ENCODE measurements at places on chromosomes 7 and 10.

GRCh38 chr10:22613011-22613410, 101.4 kb downstream of the PIP4K2A start:
- DNase-seq = no peak

DNA sequence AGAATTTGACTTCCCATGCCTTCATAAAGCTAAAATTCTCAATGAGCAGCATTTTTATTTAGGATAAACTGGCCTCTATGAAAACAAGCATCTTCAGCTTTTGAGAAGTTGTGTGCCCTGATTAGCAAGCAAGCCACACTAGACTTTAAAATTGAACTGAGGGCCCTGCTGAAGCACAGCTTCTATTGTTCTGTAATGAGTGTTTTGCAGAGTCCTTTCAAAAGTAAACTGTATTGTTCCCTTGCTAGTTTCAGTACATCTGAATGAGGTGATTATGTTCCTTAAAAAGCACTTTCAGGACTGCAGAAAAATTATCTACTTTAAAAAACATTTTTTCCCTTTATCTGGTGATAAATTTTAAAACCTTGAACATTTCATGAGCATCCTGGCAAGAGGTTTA, 113.3 kb upstream of the PRPS1L1 start:
- no peak for DNase-seq

DNA sequence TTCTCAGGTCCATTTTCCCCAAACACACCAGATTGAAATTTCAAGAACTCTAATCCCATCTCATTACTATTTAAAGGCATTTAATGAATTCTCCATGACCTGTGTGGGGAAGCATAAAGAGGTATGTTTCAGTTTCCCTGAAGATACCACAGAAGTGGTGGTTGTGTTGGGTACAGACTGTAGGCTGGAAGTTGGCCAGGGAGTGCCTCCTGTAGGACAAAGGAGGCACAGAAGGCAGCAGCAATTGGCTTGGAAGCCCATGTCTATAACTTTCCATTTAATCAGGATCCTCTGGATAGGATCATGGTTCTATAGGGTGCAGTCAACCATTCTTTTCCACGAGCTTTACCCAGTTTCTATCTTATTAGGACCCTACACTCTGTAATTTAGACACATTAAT, 8.6 kb upstream of the BET1 start:
- no peak for DNase-seq

DNA sequence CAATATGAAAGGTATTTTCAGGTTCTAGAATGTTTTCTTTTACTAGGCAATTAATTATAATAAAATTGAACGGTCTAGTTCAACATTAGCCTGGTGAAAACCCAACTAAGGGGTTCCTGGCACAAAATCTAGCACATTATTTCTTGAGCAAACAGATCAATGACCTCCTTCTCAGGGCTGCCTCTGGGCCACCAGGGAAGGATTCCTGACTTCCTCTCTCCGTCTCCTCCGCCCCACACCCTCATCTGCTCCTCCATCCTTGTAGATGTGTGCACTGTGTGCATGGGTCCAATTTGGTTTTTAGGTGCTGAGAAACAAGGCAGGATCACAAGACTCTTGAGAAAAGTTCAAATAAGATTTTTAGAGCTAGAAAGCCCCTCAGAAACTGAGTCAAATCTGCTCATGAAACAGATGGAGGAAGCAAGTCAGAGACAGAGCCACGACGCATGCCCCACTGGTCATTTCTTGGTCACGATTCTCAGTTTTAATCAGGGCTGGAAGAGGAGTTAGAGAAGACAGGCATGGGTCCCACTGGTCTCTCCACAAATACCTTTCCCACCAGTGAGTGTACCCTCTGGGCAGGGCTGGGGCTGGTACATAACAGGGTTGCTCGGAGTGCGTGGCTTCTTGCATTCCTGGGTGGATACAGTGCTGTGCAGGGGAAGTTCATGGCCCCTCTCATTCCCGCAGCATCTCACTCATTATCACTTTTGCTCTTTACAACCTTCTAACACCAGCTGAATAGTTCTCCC, 3.8 kb downstream of the TRPV6 start:
- DNase-seq = no peak

DNA sequence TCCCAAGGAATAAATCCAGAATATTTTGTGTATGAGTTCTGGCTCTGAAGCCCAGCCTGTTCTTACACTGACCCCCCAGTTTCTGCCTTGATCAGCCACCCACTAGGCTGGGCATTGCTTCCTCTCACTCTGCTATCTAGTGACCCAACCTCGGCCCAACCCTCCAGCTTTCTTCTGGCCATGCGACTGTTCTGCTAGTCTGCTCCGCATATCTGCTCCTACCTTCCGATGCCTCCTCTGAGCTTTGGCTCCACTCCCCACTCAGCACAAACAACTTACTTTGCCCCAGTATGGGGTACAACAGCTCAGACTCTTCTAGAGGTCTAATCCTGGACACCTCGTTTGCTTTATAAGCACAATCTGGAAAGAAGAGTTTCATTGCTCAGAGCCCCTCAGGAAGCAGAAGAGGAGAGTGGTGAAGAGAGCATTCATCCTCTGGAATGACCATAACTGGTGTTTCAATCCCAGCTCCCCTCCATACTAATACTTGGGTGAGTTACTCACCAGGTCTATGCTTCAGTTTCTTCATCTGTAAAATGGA, 99.6 kb downstream of the NPSR1 start:
- no peak for DNase-seq

- no peak for DNase-seq
These were observed 13.0 kb upstream of the BAMBI start for GRCh38 chr10:28664369-28664740.

- DNase-seq = no peak
These were observed 69.2 kb upstream of the INSIG1 start for GRCh38 chr7:155228459-155228845.

DNA sequence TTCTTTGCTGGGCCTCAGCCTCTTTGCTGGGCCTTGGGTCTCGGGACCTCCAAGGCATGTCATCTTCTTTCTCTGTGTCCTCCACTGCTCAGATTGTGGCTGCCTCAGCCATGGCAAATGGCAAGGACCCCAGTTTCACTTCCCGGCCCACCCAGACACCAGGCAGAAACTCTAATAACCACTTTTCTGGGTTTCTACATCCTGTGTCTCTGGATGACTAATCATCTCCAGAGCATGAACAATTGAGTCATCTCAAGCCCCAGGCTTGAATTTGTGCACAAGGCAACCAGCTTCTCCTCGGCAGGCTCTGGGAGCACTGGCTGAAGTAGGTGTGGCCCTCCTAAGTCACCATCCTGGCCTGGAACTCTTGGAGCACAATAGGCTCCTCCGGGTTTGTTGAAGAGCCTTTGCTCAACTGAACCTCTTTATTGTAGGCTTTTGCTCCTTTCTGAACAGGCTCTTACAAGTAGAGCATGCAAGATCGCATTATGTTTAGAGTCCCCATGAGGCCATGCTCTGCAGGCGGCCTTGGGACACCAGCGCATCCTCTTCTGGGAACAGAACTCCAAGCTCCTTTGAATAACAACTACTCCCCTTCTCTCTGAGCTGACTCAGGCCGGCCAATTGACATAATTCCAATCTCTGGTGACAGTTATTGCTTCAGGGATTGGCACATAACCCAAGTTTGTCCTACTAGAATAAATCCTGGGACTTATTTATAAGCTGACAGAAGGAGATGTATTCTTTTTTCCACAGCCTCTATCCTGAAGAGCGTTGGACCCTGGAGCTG, 218.1 kb downstream of the WDR11 start:
- no peak for DNase-seq

DNA sequence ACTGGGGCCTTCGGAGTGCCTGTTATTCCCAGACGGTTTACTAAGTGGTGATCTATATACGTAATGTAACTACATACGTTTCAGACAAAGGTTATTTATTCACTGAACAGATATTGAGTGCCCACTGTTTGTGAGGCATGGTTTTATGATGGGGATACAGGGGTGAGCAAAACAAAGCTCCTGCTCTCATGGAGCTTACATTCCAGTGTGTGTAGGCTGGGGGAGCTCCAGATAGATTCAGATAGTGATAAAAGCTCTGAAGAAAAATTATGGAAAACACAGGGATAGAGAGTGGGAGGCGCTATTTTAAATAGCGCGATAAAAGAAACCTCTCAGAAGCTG, 466 bp upstream of the DNAJB12 start:
- no peak for DNase-seq

GRCh38 chr10:119447421-119447820, 95.1 kb downstream of the RGS10 start:
- DNase-seq = no peak

DNA sequence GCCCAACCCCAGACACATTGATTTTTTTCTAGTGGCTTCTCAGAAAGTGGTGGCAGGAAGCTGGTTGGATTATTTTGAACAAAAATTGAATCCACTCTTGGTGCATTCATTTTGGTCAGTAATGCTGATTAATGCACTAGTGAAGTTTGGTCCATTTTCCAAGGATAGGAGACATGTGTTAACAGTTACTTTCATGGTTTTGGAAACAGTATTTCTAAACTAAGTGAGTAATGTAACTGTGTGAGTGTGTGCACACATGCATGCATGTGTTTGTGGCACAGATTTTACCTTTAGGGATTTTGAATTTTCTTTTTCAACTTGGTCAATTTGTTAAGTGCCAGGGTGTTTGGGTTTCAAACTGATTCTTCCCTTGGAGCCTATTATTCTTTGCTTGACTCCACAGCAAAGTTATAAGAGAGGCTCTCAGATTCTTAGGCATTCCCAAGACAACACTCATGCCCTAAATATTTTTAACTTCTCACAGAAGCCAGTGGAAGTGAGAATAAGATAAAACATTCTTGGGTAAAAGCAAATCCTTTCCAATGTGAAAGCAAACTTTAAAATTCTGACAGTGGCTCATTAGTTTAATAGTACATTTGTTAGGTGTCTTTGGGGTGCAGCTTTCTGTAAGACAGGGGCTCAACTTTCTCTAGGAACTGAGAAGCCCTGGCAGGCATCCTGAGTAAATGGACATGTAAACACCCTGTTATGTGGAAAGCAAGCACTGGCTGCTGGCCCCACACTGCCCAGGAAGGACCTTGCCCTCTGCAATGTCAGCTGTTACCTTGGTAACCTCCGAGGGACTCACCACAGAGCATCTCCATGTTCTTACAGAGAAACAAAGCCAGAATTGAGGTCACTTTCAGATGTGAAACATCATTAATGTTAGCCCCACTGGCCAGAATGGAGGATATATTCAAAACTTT, 68.4 kb downstream of the ASAH2B start:
- DNase-seq = no peak

DNA sequence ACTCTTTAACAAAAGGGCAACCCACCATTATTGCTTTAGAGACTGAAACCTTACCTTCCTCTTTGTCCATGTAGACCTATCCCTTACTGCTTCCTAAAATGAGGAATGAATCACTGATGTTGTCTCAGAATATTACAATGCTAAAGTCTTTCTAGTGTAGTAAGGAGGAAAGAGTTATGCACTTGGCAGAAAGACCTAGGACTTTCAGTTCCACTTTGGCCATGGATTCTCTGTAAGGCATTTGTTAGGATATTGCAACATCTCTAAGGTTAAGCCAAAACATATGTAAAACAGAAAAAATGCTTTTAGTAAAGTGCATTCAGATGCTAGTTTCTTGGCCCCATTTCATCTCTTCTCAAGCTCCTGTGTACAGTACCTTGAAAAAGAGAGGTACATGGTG, 230.9 kb downstream of the PARD3 start:
- no peak for DNase-seq

- no peak for DNase-seq
These were observed 359.3 kb downstream of the PCLO start for GRCh38 chr7:82803411-82803810.

DNA sequence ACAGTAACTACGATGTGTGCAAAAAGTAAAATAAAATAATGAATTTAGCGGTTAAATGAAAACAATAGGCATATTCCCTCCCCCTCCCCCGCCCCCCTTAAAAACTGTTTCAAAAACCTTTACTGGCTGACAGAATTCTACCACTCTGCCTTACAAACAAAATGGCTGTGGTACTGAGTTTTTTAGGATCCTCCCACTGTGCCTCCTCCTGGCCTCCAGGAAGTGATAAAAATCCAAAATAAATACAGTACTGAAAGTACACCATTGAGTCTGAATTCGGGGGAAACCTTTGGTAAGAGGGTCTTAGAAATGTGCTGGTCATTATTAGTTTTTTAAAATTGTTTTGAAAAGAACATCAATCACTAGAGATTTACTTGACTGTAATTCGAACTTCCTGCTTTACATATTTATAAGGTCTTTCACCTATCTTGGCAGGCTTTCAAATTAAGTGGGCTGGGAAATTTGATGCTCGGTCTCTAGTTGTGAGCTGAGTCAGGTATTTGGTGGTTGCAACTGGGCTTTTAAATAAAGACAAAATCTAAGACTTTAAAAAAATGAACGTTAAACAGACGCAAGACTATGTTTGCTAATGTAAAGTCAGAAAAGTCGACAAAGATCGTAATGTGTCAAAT, 32.5 kb upstream of the EPC1 start:
- DNase-seq = no peak

- no peak for DNase-seq
These were observed 1.6 kb downstream of the GPR22 start for GRCh38 chr7:107471292-107472070.

- DNase-seq = no peak
These were observed 13.1 kb upstream of the ARPC1A start for GRCh38 chr7:99312316-99313203.

- peak; percentile 17 for DNase-seq
These were observed 83.9 kb upstream of the PDLIM1 start for GRCh38 chr10:95374597-95375209.

DNA sequence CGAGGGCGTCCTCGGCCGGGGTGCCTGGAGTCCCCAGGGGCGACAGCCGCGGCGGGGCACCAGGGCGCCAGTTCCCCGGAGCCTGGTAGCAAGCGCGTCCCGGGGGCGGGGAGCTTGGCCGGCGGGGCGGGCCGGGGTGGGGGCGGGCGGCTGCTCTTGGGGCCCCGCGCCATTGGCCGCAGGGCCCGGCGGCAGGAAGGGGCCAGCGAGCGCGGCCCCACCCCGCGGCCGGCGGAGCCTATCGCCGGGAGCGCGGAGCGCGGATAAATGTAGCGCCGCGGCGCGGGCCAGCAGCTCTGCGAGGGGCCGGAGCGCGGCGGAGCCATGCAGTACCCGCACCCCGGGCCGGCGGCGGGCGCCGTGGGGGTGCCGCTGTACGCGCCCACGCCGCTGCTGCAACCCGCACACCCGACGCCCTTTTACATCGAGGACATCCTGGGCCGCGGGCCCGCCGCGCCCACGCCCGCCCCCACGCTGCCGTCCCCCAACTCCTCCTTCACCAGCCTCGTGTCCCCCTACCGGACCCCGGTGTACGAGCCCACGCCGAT, at the start of gene HHEX:
Gene HHEX (plus strand): TSS at position 293 of the 548 bp plus-strand sequence. CDS start 32 bp downstream, at position 325.
- peak; percentile 67 for DNase-seq

- no peak for DNase-seq
These were observed 233.8 kb downstream of the PRKG1 start for GRCh38 chr10:51308116-51308515.

GRCh38 chr10:132381741-132382140, 15.3 kb upstream of the PWWP2B start:
- DNase-seq = no peak

- peak; percentile 22 for DNase-seq
These were observed 23.9 kb upstream of the SEPHS1 start for GRCh38 chr10:13371897-13372470.

DNA sequence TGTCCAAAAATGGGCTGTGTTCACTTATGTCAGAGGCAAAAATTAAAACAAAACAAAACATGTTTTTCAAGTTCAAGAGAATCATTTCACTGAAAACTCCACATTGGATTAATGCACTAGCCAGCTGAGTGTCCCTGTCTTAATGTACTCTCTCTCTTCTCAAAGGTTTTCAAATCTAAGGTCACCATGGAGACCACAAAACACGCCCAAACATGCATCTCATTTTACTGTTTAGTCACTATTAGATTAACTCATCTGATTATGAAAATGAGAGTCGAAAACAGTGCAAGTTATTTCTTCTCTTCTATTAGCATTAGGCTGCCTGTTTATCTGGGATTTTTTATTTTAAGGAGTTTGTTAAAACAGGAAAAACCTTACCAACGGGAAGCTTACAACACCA, 70.8 kb upstream of the ASAH2 start:
- DNase-seq = no peak

Data from GF-D8 (cell line).